ENCODE measurements at places on chromosomes 3 and 15. TPM values are rescaled to one million over a fixed set of nuclear protein-coding genes. Genes with fewer than 3 reads are reported as not detected.

The CMTM8 gene
- 1.3 TPM for total RNA-seq

The ACTR8 gene
- 31.8 TPM for total RNA-seq

The KLHDC8B gene
- 70.3 TPM for total RNA-seq

The CLEC3B gene
- 1.4 TPM for total RNA-seq

The PDCD10 gene
- 28.9 TPM for total RNA-seq

The TBL1XR1 gene
- 45.1 TPM for total RNA-seq
